M059J (cell line): ENCODE measurements at places on chromosomes 16 and 17. TPM values are rescaled to one million over a fixed set of nuclear protein-coding genes. Genes with fewer than 3 reads are reported as not detected.
A peak's percentile ranks its signal among the peaks of the same experiment; 100 is the strongest.

GRCh38 chr17:9294661-9295210, 273.4 kb downstream of the NTN1 start:
- DNase-seq, result no peak

DNA sequence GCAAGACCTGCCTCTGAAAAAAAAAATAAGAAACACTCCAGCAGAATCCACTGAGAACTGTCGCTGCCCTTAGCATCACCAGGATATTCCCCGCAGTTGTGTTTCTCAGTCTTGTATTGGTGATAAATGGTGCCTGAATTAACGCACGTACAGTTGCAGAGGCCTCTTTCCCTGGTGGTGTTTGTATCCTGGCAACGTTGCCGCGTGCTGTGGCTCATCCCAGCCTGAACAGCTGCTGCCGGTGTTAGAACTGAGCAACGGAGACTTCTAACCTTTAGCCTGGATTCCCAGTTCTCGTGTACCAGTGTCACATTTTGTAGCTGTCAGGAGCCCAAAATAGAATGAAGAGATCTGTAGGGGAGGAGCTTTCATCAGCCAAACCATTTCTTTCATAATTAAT, 4.8 kb downstream of the MLYCD start:
- no peak for DNase-seq

The HS3ST3B1 gene
- 3.3 and 8.2 TPM in 2 replicates for total RNA-seq

DNA sequence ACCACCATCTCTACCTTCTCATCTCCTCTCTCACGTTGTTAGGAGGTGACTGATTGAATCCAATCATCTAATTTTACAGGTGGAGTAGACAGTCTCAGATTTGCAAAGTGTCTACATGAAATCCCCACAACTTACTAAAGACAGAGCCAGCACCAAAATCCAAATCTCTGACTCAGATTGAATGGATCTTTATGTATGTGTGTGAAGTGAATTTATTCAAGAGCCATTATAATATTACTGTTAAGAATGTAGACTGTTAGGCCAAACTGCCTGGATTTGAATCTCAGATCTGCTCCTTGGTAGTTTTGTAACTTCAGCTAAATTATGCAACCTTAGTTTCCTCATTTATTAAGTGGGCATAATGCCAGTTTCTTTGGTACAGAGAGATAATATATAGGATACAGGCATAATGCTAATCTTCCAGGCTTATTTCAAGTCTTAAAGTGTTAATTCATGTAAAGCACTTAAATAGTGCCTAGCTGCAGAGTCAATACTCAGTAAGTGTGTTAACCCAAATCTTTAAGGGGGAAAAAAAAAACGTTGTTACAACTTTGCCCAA, 12.7 kb downstream of the CNEP1R1 start:
- DNase-seq, result no peak

- no peak for DNase-seq
Measured at GRCh38 chr17:27536781-27537180, 80.5 kb downstream of the KSR1 start.

The DNAAF8 gene
- 0.81 and 1.4 TPM in 2 replicates for total RNA-seq

The STH gene
- not detected in 2 replicates for total RNA-seq

DNA sequence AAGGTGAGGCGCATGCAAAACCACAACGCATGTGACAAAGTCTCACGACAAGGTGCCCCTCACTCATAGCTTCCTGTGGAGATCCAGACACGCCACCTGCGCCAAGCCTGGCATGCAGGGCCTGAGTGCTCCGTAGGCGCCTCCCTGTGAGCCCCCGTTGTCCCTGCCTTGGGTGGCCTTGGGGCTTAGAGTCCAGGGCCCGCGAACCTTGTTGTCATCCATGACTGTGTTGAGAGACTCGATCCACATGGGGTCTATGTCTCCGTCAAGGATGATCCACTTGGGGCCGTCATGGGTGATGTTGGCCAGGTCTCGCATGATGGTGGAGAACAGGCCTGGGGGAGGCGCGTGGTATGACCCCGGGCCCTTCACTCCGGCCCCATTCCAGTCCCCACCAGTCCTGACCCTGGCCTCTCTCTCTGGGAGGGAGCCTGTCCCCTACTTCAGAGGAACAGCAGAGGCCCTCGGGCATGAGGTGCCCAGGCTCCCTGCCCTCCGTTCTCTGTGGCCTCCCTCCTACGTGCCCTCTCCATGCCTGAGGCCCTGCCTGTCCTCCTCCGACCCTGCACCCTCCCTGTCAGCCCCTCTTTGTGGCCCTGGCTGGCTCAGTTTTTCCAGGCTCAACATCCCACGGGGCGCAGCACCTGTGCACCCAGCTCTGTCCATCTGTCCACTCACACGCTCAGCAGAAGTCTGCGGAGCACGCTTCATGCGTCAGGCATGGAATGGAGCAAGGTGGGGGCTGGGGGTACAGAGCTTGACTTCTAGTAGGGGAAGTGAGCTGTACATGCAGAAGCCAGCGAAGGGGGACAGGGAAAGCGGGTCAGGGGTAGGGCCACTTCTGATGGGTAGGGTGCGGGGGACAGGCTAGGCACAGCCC, 85.7 kb downstream of the DNAH17 start:
- no peak for DNase-seq

DNA sequence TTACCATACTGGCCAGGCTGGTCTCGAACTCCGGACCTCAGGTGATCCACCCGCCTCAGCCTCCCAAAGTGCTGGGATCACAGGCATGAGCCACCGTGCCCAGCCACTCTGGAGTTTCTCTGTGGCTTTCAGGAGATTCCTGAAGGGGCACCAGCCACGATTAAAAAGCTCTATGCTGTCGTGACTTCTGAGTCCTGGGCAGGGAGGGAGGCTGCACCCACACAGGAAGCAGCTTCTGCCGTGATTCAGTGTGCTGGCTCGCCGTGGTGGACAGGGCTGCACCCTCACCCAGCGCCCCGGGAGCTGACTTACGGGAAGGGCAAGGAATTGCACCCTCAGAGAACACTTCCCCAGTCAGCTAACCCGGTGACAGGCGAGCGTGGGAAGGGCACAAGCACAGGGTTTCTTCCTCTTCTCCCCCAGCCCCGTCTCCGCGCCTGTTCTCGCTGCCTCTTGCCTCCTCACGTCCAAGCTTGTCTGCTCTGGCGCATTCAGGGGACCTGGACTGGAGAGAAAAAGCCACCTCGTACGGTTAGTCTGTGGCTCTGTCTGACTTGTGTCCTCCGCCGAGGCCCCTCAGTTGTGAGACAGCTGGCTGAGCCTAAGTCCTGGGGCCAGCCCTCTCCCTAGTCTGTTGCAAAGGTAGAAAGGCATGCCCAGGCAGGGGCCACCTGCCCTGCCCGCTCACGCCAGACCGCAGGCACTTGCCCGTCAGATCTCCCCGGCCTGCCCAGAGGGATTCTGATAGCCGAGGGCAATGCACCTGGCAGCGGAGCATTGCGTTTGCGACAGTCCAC, 145.0 kb downstream of the SEC14L1 start:
- DNase-seq, result peak; percentile 96

The CDH3 gene
- 3.1 and 3.9 TPM in 2 replicates for total RNA-seq

GRCh38 chr16:69555437-69555836, 10.3 kb upstream of the NFAT5 start:
- no peak for DNase-seq

GRCh38 chr17:22510504-22510903, 818.2 kb downstream of the KCNJ18 start:
- no peak for DNase-seq

DNA sequence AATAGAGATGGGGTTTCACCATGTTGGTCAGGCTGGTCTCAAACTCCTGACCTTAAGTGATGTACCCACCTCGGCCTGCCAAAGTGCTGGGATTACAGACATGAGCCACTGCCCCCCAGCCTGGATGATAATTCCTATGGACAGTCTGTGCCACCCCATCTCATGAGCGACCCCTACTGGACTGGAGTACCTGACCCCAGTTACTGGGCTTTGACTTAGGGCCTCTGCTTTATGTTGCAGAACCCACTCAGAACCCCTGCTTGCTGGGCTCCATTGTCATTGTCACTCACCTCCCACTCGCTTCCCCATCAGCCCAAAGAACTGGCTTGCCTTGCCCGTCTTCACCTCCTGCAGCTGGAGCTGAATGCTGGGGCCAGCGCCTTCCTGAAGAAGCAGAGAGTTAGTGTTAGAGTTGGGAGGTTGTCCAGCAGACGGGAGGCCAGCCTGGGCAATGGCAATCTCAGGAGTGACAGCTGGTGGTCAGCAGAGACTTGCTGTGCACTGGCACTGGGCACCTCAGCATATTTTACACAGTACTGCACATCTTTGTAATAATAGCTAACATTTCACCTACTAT, 4.0 kb downstream of the TAC4 start:
- DNase-seq, result no peak

- DNase-seq, result no peak
Measured at GRCh38 chr16:57039148-57039812, 49.9 kb downstream of the NLRC5 start.

- DNase-seq, result peak; percentile 55
Measured at GRCh38 chr17:979539-980405, at the start of gene NXN. Gene NXN, minus strand, starts transcription at chr17:979776.

The DBF4B gene
- 9.2 and 17.1 TPM in 2 replicates for total RNA-seq

The SKAP1 gene
- 0.42 and 1.1 TPM in 2 replicates for total RNA-seq

DNA sequence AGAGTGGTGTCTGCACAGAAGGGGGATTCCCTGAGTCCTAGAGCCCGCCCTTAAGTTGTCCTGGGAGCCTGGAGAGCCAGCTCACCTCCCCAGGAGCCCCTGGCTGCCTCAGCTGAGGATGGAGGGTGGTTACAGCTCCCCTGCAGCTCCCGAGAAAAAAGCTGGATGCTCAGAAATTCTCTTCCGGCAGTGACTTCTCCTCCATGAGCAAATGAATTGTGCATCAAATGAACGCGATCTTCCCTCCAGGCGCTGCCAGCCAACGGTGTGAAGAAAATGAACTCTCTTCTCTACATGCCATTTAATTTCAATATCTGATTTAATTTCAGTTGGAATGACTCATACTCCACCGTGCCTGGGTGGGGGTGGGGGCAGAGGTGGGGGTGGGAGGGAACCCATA, 14.3 kb upstream of the C16orf74 start:
- DNase-seq, result no peak

DNA sequence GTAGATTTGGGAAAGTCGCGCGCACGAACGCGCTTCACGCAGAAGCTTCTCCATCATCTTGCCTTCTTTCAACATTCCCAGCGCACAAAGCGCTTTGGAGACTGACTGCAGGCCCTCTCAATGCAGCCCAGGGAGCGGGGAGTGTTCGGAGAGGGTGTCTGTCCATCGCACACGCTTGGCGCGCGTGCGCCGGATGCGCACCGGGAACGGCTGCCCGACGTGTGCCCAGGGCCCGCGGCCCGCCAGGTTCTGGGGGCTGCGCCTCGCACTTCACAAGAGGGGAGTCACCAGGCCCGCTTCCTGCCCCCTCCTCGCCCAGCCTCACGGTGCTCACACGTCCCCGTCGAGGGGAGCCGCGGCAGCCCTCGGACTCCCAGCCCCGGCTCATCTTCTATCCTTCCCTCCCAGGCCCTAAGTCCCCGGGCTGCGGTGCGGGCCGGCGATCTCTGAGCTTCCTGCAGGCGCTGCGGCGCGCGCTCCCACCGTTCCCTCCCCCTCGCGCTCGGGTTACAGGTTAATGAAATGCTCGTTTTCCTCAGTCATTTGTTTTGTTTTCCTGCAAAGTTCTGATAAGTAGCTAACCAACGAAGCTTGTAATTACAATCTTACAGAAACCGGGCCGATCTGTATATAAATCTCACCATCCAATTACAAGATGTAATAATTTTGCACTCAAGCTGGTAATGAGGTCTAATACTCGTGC, 2.8 kb upstream of the IRX3 start:
- no peak for DNase-seq

GRCh38 chr17:67725807-67726206, 8.1 kb downstream of the NOL11 start:
- no peak for DNase-seq

DNA sequence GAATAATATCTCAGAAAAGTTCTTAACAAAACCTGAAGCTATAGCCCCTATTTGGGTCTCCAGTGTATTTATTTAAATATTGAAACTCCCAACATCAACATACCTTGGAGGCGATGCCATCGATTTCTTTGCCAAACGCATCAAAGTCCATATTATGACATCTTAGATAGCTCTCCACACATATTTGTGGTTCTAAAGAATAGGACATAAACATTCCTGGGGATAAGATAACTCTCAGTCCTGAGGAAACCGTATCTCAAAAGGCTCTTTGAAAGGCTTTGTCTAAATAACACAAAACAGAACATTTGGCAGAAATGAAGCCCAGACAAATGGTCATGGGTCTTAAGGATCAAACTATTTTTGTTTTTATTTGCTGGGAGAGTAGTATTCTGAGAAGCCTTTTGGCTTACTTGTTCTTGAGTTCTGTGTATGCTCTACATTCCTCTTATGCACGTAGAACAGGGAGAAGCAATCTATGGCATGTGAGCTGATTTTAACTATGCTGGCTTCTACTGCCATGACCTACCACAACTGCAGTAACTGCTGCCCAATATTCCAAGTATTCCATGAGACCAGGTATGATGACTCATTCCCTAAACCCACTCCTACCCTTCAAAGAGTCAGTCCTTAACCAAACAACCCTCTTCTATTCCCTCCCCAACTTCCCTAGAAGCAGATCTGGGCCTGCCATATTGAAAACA, 279.0 kb upstream of the ZFHX3 start:
- DNase-seq, result no peak

GRCh38 chr17:48860034-48860433, 29.2 kb downstream of the CALCOCO2 start:
- DNase-seq, result no peak

The CDYL2 gene
- 10.1 and 11.1 TPM in 2 replicates for total RNA-seq

- DNase-seq, result no peak
Measured at GRCh38 chr16:68292425-68292824, 18.3 kb downstream of the SLC7A6OS start.

The RABEP2 gene
- total RNA-seq, result 14.7 and 38.1 TPM in 2 replicates

DNA sequence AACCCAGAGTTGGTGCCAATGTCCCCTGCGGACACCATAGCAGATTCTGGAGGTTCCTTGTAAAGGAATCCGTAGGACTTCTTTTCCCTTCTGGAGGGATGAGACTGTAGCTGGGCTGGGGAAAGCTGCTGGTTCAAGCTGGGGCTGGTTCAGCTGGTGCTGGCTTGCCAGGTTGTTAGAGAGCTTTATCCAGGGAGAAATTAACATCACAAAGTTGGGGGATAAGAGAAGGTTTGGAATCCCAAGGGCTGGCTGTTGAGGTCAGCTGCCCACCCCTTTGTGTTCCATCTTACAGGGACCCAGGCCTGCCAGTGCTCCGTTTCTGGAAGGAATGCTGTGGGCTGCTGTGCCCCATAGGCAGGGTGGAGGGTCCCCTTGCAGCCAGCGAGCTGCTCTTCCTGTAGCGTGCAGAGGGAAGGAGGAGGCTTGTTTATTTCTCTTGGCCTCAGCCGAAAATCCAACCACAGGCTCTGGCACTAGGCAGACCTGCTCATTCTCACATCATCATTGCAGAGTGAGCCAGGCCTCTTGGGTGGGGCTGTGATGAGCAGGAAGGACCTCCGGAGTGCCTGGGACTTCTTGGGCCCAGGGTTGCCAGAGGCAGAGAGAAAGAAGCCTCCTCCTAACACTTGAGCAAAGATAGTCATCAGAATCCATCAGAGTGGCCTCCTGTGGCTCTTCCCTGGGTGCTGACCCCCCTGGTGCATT, 251.1 kb downstream of the SEC14L1 start:
- peak; percentile 96 for DNase-seq

- no peak for DNase-seq
Measured at GRCh38 chr17:19316761-19317358, 45.7 kb downstream of the B9D1 start.

- DNase-seq, result peak; percentile 40
Measured at GRCh38 chr16:80144191-80144590, 396.6 kb upstream of the DYNLRB2 start.

The WDR45B gene
- 68.1 and 97.9 TPM in 2 replicates for total RNA-seq

- DNase-seq, result peak; percentile 96
Measured at GRCh38 chr16:27326738-27327585, 13.2 kb downstream of the IL4R start.

- peak; percentile 54 for DNase-seq
Measured at GRCh38 chr16:81366316-81366932, 51.7 kb downstream of the GAN start.
